H7 (cell line): ENCODE measurements at places on chromosomes 7 and 10. TPM values are rescaled to one million over a fixed set of nuclear protein-coding genes. Genes with fewer than 3 reads are reported as not detected.

Gene EPHB4
- 141 and 143 TPM in 2 replicates for total RNA-seq

DNA sequence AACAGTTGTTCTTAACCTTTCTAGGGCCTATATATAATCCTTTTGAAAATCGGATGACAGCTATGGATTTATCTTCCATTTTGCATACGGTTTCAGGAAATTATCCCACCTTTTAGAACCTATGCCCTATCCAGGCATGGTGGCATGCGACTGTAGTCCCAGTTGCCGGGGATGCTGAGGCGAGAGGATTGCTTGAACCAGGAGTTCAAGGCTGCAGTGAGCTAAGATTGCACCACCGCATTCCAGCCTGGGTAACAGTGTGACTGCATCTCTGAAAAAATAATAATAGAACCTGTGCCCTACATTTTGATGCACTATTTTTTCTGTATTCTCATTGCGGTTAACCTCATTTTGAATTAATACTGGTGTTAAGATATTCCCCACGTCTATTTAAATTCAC, 11.6 kb downstream of the CCAR1 start:
- no peak for DNase-seq

GRCh38 chr10:35416619-35417312, 80.5 kb downstream of the CCNY start:
- no peak for DNase-seq

Gene BLNK
- total RNA-seq: not detected in 2 replicates

DNA sequence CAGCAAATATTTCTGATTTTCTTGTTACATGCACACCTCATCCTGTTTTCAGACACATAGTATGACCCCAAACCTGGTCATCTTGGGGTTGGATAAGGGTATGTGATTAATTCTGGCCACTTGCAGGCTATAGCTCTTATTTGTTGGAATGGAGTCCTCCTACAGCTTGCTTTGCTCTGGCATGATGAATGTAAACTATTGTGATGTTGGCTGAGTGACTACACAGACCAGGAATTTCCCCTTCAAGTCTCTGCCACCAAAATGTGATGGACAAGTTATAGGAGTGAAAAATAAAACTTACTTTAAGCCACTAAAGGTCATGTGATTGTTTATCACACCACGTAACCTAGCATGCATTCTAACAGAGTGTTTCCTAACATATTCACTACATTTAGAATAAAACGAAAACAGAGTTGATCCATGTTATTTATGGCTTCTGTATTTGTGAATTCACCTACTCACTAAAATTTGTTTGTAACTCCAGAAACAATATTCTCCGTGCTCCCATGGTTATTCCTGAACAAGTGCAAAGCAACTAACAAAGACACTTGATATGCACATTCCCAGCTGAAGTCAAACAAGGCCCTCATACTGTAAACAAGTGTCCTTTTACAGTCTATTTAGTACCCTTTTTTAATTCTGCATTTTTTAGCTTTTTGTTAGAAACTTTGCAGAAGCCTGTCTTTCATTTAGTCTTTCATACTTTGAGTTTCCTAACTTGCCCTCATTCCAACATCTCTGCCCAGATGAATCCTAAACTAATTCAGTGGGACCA, 599.2 kb upstream of the PCDH15 start:
- no peak for DNase-seq

DNA sequence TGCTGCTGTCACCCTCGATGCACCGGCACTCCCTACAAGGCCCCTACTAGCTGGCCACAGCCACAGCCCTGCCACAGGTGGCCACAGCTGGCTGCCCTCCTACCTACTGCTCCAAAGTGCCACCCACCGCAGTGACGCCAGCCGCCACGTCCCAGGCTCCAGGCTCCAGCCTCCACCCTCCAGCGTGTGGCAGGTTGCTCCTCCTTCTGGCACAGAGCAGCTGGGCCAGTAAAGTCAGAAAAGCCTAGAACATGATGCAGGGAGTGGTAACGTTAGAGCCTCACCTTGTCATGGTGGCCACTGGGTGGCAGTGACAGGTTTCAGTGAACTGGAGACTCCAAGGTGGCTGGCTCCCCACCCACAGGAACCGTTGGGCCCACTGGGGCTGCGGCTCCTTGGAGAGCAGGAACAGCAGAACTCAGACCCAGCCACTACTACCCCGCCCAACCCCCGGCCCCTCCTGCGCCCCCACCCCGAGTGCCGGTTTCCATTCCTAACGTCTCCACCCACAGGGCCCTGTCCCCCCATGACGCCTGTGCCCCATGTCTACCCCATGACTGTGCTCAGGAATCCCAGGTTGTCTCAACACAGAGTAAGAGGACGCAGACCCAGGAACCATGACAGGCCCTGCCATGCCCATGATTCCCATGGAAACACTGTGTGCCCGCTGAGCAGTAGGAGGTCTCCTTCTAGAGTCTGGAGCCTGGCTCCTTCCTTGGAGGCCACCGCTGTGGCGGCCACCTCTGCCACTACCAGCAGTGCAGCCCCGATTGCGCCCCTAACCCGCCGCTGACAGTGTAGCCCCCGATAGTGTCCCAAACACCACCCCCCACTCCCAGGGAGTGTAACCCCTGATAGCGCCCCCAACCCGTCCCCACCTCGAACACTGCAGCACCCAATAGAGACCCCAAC, 52.3 kb upstream of the ZNF33B start:
- peak; percentile 13 for DNase-seq

GRCh38 chr10:18713077-18713476, 53.8 kb downstream of the ARL5B start:
- no peak for DNase-seq

GRCh38 chr10:21521751-21522533, 3.5 kb downstream of the SKIDA1 start:
- DNase-seq: no peak

DNA sequence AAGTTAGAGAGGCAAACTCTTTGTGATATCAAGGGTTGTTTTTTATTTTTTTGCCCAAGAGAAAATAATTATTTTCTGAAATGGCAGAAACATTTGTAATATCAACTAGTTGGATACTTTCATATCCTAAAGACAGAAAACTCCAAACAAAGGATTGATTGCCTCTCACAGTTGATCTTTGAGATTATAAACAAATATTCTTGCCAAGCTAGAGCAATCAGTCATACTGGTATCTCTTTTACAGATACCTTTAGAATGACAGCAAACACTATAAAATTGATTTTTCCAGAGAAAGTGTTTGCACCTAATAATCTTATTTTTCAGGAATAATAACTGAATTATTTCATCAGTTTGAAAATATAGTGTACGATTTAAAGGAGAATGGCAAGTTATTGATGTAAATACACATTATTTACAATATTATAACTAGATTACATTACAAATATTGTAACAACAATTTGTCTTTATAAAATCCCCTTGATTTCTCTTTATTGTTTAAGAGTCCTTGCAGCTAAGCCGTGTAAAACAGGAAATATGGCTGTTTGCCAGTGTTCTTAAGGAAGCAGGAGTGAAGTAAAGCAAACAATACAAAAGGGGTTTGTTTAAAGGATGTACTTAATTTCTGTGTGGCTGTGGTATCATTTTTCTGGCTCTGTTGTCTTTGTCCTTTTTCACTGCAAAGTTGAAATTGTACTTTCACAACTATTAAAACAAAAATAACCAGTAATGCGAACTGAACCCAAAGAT, 58.4 kb downstream of the MAPK8 start:
- DNase-seq: no peak

DNA sequence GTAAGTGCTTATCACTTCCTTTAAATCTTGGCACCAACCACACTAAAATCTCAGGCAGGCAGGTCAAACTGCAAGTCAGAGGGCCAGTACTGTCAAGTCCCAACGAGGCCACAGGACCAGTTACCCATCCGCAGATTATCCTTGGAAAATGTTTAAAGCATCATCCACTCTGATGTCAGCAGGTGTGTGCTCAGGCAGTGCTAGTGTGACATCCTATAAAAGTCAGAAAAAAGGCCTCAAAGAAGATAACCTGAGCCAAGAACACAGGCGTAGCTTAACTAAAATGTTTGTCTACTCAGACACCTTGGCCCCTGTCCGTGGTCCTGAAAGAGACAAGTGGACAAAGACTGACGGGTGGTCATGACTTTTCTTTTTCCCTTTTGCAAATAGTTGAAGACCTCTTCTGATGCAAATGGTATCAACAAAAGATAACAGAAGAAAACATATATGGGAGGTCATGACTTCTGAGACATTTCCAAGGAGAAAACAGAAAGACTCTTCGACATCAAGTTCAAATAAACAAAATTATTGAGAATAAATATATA, 309.3 kb downstream of the KCNMA1 start:
- DNase-seq: peak; percentile 41

Gene NPTX2
- 19.7 and 34.8 TPM in 2 replicates for total RNA-seq

- DNase-seq: no peak
Measured at GRCh38 chr7:129612112-129613015, 844 bp downstream of the NRF1 start.

Gene CRTAC1
- 0.03 and 0.63 TPM in 2 replicates for total RNA-seq

DNA sequence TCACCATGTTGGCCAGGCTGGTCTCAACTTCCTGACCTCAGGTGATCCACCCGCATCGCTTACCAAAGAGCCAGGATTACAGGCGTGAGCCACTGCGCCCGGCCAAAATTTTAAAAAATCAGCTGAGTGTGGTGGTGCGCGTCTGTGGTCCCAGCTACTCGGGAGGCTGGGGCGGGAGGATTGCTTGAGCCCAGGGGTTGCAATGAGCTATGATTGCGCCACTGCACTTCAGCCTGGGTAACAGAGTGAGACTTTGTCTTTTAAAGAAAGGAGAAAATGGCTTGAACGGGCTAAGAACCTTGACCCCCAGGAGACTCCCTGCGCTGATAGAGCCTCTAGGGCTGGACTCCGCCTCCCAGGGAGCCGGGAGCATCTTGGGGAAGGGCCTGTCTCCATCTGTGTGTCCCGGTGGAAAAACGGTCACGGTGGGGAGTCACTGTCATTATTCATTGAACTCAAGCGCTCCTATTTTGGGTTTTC, 760 bp upstream of the KCTD7 start:
- DNase-seq: no peak

Gene GRK5
- 1.2 and 1.7 TPM in 2 replicates for total RNA-seq

DNA sequence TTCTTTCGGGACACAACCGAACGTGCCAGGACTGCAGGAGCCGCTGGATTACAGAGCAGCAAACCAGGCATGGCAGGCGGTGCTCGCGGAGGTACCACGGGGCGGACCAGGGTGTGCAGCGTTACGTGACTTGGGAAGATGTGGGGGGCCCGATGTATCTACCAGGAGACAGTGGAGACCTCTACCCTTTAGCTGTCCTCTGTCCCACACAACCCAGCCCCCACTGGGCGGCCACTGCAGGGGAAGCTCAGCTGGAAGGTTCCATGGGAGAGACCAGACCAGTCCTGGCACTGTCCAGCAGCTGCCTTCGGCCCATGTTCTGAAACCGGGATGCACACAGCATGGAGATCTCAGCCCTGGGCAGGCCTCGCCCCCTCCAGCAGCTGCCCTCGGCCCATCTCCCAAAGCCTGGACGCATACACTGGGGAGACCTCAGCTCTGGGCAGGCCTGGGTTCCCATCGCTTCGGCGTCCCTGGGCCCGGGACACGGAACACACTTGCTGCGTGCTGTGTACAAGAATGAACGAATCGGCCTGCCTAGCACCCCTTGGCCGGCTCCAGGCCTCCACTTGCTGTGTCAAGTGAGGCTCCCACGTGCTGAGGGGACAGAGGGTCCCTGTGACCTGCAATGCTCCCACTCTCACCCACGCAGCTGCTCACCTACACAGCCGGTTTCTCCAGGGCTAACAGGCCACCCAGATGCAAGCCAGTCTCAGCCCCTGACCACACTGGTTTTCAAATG, 177.4 kb downstream of the ELFN1 start:
- no peak for DNase-seq

DNA sequence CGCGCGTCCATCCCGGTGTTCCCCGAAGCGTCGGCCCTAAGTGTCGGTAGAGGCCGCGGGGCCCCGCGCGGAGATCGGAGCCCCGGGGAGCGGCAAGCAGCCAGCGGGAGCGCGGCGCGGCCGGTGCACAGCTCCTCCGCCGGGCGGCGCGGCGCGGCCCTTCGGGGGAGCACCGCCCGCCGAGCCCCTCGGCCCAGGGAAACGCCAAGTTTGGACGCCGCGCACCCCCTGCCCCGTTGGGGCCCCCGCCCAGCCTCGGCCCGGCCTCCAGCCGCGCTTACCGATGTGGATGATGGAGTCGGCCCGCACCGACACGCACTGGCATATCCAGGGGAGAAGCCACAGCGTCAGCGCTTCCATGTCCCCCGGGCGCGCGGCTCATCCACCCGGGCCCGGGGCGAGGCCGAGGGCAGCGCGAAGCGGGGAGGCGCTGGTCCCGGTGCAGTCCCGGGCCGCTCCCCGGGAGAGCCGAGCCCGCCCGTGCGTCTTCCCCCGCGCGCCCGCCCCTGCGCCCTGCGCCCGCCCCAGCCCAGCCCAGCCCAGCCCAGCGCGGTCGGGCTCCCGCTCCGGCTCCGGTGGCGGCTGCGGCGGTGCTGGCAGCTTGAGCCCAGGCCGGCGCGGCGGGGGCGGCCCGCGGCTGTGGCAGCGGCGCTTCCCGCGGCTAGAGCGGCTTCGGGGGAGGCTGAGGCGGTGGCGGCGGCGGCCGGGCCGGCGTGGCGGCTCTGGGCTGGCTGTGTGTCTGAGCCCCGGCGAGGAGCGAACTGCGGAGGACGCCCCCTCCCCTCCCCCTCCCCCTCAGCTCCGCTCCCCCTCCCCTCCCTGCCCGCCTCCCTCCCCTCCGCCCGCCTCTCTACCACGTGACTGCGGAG, at the start of gene GRID1:
Gene GRID1 (minus strand): TSS at position 763 of the 869 bp plus-strand sequence.
- DNase-seq: peak; percentile 98

GRCh38 chr10:100340948-100341847, 5.8 kb upstream of the SCD start:
- DNase-seq: no peak

DNA sequence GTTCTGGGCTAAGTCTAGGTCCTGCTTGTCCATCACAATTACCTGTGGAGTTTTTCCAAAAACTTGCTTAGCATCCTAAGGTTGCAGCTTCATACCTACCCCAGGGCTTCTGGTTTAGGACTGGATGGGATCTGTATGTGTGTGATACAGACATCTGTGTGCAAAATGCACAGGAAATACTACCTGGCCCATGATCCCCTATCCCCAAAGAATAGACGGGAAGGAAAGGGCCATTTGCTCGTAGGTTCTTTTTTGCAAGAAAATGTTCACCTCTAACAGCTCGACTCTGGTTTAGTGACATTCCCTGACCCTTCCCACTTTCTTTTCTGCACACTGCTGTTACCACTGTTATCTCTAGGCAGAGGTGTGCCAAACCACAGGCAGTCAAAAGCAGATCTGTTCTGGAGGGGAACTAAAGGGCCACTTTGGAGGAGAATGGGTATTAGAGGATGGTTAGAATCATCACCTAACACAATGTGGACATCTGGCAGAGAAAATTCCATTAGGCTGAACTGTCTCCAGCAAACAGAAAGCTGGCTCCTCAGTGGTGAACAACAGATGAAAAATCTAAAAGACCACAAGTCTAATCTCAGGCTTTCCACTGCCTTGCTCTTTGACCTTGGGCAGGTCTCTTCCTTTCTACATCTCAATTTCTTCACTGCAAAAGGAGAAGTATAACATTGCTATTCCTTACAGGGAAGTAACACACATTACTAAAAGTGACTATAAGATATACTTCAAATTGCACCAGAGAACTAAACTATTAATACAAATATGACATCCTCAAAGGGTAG, 107.4 kb downstream of the UBE2H start:
- DNase-seq: no peak

GRCh38 chr10:73467206-73467605, 28.6 kb downstream of the PPP3CB start:
- DNase-seq: no peak

GRCh38 chr7:28845106-28845505, 113.0 kb downstream of the TRIL start:
- DNase-seq: no peak

- DNase-seq: no peak
Measured at GRCh38 chr7:43771573-43771972, 13.1 kb downstream of the BLVRA start.

Gene FFAR4
- not detected in 2 replicates for total RNA-seq

GRCh38 chr10:121065330-121065729, 214.2 kb downstream of the WDR11 start:
- no peak for DNase-seq

Gene CALHM3
- total RNA-seq: 0.10 and 0.15 TPM in 2 replicates
